ENCODE measurements at places on chromosomes 2 and 18.

GRCh38 chr2:157194097-157194688 is 63.3 kb upstream of the GALNT5 start:
- peak; percentile 54 for DNase-seq

DNA sequence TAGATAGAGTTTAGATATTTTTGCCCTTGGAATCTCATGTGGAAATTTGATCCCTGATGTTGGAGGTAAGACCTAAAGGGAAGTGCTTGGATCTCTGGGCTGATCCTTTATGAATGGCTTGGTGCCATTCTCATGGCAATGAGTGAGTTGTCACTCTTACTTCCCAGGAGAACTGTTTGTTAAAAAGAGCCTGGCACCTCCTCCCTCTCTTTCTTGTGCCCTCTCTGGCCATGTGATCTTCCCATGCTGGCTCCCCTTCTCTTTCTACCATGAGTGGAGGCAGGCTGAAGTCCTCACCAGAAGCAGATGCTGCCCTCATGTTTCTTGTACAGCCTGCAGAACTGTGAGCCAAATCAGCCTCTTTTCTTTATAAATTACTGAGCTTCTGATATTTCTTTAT is 276.9 kb downstream of the ZNF804A start:
- DNase-seq, result no peak

DNA sequence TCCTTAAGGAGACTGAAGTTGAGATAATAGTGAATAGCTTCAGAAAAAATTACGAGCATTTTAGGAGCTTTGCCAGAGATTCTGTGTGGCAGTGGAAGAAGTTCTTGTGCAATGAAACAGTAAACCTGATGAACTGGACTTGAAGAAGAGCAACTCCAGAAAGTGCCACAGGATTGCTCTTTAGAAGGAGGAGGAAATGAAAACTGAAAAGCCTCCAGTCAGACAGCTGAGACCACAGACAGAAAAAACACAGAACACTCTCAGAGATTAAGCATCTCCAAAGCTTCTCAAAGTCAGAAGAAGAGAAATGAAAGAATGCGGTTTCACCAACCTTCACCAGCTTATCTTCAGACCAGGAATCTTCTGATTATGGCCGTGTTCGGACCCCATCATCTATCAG is 329.7 kb upstream of the CNTNAP5 start:
- DNase-seq, result no peak

GRCh38 chr2:204012072-204012653 is 75.6 kb downstream of the ICOS start:
- DNase-seq, result peak; percentile 22

DNA sequence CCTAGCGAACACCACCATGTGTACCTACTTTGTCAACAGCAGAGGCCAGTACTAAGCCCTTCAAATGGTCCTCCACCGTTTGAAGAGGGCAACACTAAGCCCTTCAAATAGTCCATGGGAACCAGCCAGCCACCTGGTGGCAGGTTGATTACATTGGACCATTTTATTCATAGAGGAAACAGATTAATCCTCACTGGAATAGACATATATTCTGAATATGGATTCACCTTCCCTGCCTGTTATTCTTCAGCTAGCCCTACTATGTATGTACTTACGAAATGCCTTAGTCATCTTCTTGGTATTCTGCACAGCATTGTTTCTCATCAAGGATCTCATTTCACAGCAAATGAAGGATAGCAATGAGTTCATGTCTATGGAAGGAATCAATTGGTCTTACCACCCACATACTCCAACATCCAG is 10.0 kb upstream of the ZNF396 start:
- DNase-seq, result no peak

- no peak for DNase-seq
These were observed 5.3 kb downstream of the RNU2-63P start for GRCh38 chr2:88011011-88011410.

- no peak for DNase-seq
These were observed 237.7 kb downstream of the HDAC4 start for GRCh38 chr2:239162976-239163687.

GRCh38 chr2:101477556-101477955 is 2.6 kb upstream of the RFX8 start:
- no peak for DNase-seq

- DNase-seq, result no peak
These were observed 333.0 kb upstream of the SPRED2 start for GRCh38 chr2:65765376-65765775.

DNA sequence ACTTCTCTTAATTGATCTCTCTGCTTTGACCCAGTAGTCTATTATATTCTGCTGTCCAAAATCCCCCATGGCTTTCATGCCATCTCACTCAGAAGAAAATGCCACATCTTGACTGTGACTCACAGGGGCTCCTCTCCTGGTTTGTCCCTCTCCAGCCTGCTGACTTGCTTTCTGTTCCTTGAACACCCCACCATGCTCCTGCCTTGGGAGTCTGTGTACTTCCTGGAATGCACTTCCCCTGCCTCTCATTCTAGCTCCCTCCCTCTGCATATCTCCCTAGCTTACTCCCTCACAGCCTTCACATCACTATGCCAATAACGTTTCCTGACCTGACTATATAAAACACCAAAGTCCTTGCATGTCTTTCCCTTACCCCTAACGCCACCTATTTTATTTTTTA is 167.2 kb downstream of the TRIB2 start:
- peak; percentile 19 for DNase-seq

GRCh38 chr2:26852405-26853306 is 4.7 kb downstream of the DPYSL5 start:
- no peak for DNase-seq

GRCh38 chr2:130376433-130377293 is 20.8 kb downstream of the PTPN18 start:
- DNase-seq, result no peak

DNA sequence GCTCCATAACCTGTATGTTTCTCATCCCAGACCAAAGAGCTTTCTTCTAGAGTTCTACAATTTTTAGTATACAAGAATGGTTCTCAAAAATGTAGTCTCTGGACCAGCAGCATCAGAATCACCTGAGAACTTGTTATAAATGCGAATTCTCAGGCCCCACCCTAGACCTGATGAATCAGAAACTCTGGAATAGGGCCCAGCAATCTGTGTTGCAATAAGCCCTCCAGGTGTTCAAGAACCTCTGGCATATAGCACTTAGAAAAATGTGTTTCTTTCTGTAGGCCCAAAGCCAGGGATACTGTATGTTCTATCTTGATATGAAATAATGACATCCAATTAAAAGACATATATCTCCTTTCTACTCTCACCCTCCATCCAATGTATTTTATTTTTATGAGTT is 10.4 kb downstream of the PAIP2B start:
- DNase-seq, result peak; percentile 60

DNA sequence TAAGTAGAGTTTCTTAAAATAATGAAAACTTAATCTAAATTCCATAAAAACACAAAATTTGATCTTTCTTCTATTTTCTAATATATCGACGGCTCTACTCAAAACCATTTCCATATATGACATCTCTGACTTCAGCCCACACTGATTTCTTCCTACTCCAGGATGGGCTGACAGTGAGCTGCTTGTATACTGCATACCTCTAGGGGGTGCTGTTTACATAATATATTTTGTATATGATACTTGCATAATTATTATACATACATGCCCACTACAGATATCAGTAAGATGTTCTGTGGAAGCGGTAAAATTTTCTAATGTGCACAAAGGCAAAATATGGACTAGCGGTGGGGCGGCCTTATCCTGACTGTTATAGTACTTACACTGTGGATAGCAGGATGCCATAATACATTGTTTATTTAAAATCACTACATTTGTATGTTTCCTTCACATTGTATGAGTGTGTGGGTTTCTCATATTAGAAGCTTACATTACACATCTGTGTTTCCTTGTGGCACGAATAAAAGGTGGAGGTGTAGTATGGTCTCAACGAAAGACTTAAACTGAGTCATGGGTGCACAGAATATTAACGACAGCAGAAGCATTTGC is 66.1 kb upstream of the NXPH2 start:
- DNase-seq, result peak; percentile 18

DNA sequence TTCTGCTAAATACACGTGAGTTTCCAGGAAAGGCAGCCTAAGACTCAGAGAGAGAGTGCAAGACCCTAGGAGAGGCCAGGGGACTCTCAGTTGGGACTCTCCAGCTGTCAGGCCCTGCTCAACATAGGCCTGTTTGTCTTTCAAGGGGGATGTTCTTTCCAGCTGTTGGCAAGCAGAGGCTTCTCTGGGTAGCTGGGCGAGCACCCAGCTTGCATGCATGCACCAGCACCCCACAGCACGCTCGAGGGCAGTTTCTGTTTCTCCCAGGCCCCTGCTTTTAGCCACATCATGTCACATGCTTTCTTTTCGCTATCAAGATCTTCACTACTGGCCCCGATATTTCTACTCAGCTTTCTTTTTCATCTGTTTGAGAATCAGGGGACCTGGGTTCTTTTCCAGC is 479.3 kb upstream of the HS6ST1 start:
- DNase-seq, result no peak

DNA sequence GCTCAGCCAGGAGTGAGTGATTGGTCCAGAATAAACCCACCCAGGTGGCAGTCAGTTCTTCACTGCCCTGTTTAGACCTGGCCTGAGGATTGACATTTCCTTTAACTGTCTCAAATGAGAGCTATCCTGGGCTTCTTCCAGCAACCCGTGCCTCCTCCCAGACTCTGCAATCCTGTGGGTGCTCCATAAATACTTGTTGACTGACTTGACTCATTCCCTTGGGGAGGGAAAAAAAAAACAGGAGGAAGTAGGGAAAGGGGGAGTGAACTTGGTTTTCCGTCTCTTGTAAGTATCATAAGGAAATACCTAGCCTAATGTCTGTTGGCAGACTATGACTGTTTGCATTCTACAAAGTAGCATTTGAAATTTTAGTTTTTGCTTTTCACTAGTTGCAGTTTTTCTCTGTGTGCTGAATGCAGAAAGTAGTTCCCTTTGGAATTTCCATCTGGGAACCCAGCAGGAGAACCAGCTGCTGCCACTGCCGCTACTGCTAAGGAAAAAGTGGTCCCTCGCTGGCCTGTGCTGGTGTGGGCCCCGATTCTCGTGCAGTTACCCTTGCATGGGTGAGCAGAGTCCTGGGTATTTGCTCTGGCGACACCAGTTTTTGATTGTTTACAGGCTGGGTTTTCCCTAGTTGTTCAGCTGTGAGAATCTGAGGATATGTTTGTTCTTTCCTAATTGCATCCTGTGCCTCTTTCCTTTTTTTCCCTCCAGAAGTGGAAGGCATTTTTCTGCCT is 78.8 kb downstream of the TGOLN2 start:
- peak; percentile 85 for DNase-seq

DNA sequence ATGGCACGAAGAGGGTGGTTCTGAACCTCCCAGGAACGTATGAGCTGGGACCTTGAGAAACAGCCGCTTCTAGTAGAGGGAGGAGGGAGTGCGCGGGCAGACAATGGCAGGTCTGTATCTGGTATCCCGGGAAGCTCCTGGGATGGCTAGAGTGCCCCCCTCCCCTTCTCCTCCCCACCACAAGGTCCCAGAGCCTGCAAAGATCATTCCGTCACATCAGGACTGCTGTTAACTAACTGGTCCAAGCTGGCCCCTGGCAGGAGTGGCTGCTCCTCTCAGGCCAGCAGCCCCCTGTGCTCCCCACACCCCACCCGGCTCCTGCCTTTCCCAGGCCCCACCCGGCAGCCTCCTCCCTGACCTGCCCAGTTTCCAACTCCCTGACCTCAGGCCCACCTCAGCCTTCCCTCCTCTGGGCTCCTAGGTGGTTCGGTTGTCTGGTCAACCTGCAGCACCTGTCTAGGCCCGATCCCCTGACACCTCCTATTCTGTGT is 75.0 kb downstream of the TPO start:
- DNase-seq, result no peak

GRCh38 chr2:80560326-80560725 is 255.8 kb upstream of the LRRTM1 start:
- DNase-seq, result peak; percentile 56

GRCh38 chr2:867296-867695 is 83.4 kb upstream of the SNTG2 start:
- no peak for DNase-seq

DNA sequence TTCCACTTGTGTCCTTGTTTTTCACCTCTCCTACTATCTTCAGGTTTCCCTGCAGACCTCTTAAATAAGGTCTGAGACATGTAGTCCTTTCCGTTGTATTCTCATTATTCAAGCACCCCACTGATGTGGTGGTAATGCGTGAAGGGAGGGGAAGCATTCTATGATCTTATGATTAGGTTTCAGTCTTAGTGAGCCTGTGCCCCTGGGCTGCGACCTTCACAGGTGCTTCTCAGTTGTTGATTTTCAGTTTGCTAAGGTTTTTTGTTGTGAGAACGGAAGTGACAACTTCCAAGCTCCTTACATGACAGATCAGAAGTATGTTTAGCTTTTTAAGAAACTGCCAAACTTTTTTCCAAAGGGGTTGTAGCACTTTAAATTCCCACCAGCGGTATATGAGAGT is 41.3 kb downstream of the VPS54 start:
- DNase-seq, result no peak

DNA sequence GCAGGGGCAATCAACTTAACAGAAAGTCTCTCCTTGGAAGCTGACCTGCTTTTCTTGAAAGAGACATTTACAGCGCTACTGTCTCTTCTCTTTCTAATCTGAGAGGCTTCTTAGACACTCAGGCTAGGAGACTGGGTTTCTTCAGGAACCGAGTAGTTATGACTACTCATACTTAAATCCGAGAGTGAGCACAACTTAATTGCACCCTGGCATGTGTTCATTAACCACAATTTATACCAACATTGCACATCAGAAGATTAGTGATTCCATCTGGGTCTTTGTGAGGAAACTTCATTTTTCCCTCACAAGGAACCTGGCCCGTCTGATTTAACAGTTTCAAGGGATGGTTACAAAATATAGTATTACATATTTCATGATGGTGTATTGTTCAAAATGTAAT is 176.9 kb downstream of the UBE2E3 start:
- DNase-seq, result no peak

- no peak for DNase-seq
These were observed 62.2 kb downstream of the SFXN5 start for GRCh38 chr2:73009177-73009839.

DNA sequence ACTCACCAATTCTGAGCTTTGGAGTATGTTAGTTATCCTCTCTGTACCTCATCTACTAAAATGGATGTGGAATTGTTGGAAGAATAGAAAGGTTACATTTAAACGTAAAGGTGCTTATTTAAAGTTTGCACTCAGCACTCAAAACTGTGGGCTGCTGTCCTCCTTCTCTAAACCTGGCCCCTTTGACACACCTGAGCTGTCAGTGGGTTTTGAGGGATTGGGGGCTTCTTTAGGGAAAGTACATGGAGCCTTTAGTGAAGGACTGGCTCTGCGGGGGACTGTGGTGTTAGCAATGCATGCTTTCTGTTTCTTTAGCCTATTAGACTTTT is 47.2 kb downstream of the TET3 start:
- DNase-seq, result no peak

- peak; percentile 34 for DNase-seq
These were observed 256.3 kb downstream of the CCDC178 start for GRCh38 chr18:33184175-33184574.

GRCh38 chr2:215915441-215915840 is 97.9 kb downstream of the MREG start:
- no peak for DNase-seq

DNA sequence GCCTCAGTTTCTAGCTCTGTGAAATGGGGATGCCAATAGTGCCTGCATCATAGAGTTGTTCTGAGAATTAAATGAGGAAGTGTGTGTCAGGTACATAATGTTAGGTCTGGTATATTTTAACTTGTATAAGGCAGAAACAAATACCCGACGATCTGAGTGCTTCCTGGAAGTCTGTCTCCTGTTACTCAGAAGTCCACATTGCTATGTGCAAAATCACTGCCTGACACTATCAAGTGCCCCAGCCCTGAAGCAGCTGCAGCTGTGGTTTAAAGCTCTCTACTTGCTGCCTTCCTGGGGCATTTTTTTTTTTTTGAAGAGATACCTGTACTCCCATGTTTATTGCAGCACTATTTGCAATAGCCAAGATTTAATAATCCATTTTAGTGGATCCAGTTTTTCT is 125.3 kb downstream of the SLC4A3 start:
- DNase-seq, result peak; percentile 9
